ENCODE measurements at places on chromosomes 11 and 22. TPM values are rescaled to one million over a fixed set of nuclear protein-coding genes. Genes with fewer than 3 reads are reported as not detected.

The ISX gene
- total RNA-seq = not detected

- H3K27ac ChIP-seq = peak overlapping the region; percentile 96
- no peak for DNase-seq
- H3K27me3 ChIP-seq = no peaks in the 10 kb centered on the region
- no peak overlapping the region for H3K4me3 ChIP-seq
- peaks cover 86% of the 10 kb centered on the region for H3K4me1 ChIP-seq
- H3K36me3 ChIP-seq = no peaks in the 10 kb centered on the region
These were observed 16.5 kb downstream of the ARRB1 start for GRCh38 chr11:75334976-75335375.

DNA sequence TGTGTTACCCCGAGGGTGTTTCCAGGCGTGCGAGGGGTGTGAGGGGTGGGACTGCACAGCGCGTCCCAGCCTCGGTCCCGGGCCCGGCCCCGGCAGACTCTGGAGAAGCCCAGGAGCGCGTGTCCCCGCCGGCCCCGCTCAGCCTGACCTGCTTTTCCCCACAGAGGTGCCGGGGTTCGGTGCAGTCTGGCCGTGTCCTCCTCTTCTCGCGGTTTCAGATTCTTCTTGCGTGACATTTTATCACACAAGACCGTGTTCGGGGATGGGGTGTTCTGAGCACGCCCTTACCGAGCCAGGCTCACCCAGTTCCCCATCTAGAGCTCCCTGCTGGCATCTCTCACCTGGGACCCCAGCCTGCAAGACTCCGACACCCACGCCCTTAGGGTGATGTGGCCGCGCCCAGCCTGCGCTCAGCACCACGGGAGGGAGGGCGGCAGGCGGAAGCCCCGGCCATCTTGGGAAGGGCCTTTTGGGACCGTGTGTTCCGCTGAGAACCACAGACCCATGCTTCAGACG, 775.6 kb downstream of the BRD1 start:
- DNase-seq = no peak
- no peak overlapping the region for H3K27ac ChIP-seq
- no peaks in the 10 kb centered on the region for H3K27me3 ChIP-seq
- H3K36me3 ChIP-seq = no peaks in the 10 kb centered on the region
- no peak overlapping the region for H3K4me3 ChIP-seq

DNA sequence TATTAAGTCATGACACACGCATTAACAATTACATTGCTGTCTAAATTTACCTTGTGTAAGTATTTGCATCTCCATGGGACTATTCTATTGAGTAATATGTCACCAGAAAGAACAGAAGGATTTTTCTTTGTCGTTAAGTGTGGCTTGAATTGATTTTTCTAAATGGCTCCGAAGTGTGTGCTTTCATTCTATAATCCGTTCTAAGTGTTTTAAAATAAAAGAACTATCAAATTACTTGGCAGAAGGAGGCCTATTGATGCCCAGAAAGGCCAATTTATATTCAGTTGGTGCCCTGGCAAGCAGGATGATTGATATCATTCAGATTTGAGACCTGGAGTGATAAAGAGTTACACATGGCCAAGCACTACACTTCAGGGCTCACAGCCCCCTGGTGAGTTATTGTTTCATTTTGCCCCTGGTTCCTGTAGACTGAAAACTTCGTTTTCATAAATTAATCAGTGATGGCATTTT, 538.9 kb upstream of the ANO5 start:
- no peak overlapping the region for H3K4me3 ChIP-seq
- no peaks in the 10 kb centered on the region for H3K36me3 ChIP-seq
- H3K27ac ChIP-seq = no peak overlapping the region
- no peaks in the 10 kb centered on the region for H3K4me1 ChIP-seq
- DNase-seq = no peak

- no peaks in the 10 kb centered on the region for H3K36me3 ChIP-seq
- H3K4me3 ChIP-seq = no peak overlapping the region
- peak overlapping the region; percentile 61 for H3K27ac ChIP-seq
- no peak for DNase-seq
These were observed 21.5 kb upstream of the RAG2 start for GRCh38 chr11:36619502-36619901.

The CYP2D6 gene
- 2.7 TPM for total RNA-seq

The VSIG10L2 gene
- total RNA-seq = not detected

- DNase-seq = peak; percentile 30
- H3K4me1 ChIP-seq = peaks cover 35% of the 10 kb centered on the region
- no peaks in the 10 kb centered on the region for H3K36me3 ChIP-seq
- no peak overlapping the region for H3K4me3 ChIP-seq
- H3K27me3 ChIP-seq = no peaks in the 10 kb centered on the region
These were observed 175.2 kb downstream of the WNT11 start for GRCh38 chr11:76030968-76031590.

The ANO1 gene
- 2.3 TPM for total RNA-seq

The GAL3ST3 gene
- not detected for total RNA-seq

- no peak overlapping the region for H3K27ac ChIP-seq
- no peaks in the 10 kb centered on the region for H3K4me1 ChIP-seq
- no peak for DNase-seq
- H3K27me3 ChIP-seq = no peaks in the 10 kb centered on the region
- H3K36me3 ChIP-seq = no peaks in the 10 kb centered on the region
These were observed 399.2 kb downstream of the TBC1D22A start for GRCh38 chr22:47161631-47162030.

The KBTBD3 gene
- 5.7 TPM for total RNA-seq

DNA sequence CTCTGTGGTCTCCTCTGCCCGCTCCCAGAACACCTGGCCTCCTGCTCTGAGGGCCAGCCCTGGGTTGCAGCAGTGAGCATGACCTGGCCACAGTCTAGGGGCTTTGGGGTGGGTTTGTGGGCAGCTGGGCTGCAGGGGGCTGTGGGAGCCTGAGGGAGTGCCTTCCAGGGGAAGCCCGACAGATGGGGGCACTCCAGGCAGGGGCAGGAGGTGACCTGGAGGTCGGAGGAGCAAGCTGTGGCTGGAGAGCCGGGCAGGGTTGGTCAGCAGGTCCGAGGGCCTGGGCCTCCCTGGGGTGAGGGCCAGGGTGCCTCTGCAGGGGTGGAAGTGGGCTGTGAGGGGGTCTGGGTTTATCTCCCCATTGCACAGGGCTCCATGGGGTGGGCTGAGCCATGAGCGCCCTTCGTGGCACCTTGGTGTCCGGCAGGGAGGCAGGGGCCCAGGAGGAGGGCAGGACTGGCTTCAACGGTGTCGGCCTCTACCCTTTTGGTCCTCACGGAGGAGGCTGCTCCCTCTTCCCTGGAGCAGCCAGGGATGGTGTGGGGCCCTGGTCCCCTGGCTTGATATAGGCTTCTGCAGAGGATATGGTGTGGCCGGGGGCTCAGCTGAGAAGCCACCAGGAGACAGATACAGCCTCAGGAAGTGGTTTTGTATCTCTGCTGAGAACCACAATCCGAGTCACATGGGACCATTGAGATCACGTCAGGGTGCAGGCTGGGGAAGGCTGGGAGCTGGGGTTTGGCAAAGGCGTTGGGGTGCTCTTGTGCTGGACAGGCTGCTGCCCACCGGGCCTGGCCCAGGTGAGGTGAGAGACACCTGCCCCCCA, 22.3 kb downstream of the KCNQ1 start:
- no peaks in the 10 kb centered on the region for H3K4me1 ChIP-seq
- no peaks in the 10 kb centered on the region for H3K36me3 ChIP-seq
- peaks cover 2% of the 10 kb centered on the region for H3K27me3 ChIP-seq
- H3K27ac ChIP-seq = no peak overlapping the region

- H3K4me1 ChIP-seq = no peaks in the 10 kb centered on the region
- no peak overlapping the region for H3K27ac ChIP-seq
- no peak for DNase-seq
- no peaks in the 10 kb centered on the region for H3K27me3 ChIP-seq
- no peak overlapping the region for H3K4me3 ChIP-seq
These were observed 159.7 kb downstream of the FAT3 start for GRCh38 chr11:92384358-92384757.

The NXPE4 gene
- not detected for total RNA-seq

GRCh38 chr11:9046481-9046880, 42.7 kb upstream of the NRIP3 start:
- H3K27me3 ChIP-seq = no peaks in the 10 kb centered on the region
- no peaks in the 10 kb centered on the region for H3K4me1 ChIP-seq
- no peak overlapping the region for H3K27ac ChIP-seq
- H3K36me3 ChIP-seq = no peaks in the 10 kb centered on the region
- DNase-seq = no peak
- no peak overlapping the region for H3K4me3 ChIP-seq

DNA sequence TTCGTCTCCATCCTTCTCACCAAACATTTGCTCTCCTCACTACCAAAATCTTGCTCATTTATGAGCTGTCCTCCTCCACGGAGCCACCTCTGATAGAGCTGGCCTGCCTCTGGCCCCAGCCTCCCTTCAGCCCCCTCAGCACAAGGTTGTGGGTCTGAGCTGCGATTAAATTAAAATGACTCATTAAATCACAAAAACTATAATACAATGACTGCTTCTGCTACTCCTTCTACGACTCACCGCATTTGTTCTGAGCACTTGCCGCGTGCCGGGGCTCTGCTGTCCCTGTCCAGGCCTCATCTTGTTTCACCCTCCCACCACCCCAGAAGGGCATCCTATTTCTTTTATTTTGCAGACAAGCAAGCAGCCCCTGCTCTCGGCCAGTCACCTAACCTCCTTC, 49.2 kb upstream of the TIMP3 start:
- DNase-seq = no peak
- H3K4me1 ChIP-seq = no peaks in the 10 kb centered on the region
- no peak overlapping the region for H3K27ac ChIP-seq
- no peak overlapping the region for H3K4me3 ChIP-seq

The P2RX3 gene
- not detected for total RNA-seq

The C22orf23 gene
- total RNA-seq = 0.49 TPM

The MPPED2 gene
- total RNA-seq = not detected

The CRACR2B gene
- 132 TPM for total RNA-seq

The IGSF9B gene
- total RNA-seq = 2.2 TPM

- H3K27me3 ChIP-seq = no peaks in the 10 kb centered on the region
- no peak overlapping the region for H3K27ac ChIP-seq
- no peak for DNase-seq
These were observed 4.1 kb upstream of the ELFN2 start for GRCh38 chr22:37431366-37431765.
